ENCODE measurements at places on chromosomes 6 and 20.

DNA sequence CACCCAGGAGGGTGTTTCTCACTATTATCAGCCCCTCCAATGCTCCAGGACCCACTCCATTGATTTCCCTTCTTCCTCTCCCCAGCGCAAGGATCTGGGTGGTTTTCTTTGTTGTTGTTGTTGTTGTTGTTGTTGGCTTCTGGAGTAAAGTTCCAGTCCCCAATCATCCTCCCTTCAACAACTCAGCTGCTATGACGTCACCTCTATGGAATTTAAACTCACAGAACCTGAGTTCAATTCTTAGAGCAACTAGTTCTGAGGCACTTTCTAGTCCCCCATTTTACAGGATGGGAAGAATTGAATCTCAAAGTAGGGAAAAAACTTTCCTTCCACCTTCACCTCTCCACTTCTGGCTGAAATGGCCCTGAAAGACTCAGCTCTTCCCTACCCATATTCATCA, 9.7 kb upstream of the WFDC8 start:
- DNase-seq = no peak

- DNase-seq = no peak
Measured at GRCh38 chr20:25100914-25101313, 19.0 kb upstream of the VSX1 start.

DNA sequence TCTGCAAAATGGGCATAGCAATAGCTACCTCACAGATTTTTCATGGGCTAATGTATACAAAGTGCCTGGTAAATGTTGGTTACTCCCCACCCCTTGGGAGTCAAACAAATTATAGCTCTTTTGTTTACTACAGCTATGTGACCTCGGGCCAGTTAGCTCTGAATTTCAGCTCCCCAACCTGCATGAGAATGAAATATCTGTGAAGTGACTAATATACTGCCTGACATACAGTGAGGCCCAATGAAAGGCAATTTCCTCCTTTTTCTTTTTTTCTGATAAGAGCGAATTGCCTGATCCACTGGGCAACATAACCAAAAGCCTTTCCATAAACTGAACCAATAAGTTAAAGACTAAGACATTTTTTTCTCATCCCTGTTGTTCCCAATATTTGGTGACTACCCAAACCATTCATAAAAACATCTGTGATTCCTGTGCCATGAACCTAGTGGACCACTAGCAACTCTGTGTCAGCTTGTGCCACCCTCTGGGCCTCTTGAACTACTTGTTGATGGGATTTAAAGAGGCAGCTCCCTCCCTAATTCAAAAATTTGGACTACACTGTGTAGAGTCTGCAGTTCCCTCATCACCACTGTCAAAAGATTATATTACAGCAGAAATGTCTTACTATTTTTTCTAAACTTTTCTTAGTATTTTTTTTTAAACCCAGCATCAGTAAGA, 91.9 kb upstream of the TMEM30A start:
- DNase-seq = no peak

- no peak for DNase-seq
Measured at GRCh38 chr6:105774247-105774646, 311.9 kb upstream of the PRDM1 start.

DNA sequence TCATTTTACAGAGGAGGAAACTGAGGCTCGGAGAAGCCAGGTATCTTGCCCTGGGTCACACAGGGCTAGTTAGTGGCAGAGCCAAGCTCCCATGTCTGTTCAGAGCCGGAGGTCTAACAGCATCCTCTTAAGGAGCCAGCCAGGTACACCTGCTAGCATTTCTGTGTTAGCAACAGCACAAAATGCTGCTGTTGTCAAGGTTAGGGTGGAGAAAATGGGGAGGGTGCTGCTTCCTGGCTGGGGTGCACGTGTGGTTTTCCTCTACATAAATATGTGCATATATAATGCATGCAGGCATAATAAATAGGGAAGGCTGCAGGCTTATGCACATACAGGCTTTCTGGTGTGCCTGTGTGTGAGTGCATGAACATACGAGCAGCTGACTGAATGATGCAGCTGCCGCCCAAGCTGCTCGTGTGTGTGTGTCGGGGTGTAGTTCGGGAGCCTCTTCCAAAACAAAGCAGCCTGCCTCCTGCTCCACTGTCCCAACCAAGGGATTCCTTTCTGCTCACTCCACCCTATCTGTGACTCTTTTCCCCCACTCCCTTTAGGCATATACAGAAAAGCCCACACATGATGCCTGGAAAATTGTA, 86.6 kb downstream of the CD40 start:
- DNase-seq = no peak

GRCh38 chr6:112560651-112561050, 213.5 kb downstream of the RFPL4B start:
- DNase-seq = no peak

- no peak for DNase-seq
Measured at GRCh38 chr6:91155129-91155785, 568.4 kb upstream of the MAP3K7 start.

- DNase-seq = no peak
Measured at GRCh38 chr6:89689732-89690131, 51.2 kb upstream of the LYRM2 start.

DNA sequence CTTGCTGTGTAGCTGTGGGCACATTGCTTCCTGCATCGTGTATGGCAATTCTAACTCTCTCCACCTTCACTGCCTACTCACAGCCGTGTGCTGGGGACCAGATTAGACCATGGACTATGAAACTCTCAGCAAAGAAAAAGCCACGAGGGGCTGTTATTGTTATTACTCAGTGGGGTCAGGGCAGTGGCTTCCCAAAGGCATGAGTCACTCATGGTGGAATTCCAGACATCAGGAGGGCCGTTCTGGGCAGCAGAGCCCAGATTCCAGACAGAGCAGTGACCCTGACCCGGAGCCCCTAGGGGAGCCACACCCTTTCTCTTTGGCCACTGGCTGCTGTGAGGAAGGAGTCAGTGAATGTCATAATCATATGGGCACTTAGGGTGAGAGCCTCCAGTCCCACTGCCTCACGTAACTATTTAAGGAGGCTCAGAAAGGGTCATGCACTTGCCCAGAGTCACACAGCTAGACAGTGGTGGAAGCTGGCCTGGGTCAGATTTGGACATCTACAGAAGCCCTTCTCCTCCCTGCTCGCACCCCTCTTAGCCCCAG, 22.2 kb upstream of the CCN5 start:
- DNase-seq = no peak

DNA sequence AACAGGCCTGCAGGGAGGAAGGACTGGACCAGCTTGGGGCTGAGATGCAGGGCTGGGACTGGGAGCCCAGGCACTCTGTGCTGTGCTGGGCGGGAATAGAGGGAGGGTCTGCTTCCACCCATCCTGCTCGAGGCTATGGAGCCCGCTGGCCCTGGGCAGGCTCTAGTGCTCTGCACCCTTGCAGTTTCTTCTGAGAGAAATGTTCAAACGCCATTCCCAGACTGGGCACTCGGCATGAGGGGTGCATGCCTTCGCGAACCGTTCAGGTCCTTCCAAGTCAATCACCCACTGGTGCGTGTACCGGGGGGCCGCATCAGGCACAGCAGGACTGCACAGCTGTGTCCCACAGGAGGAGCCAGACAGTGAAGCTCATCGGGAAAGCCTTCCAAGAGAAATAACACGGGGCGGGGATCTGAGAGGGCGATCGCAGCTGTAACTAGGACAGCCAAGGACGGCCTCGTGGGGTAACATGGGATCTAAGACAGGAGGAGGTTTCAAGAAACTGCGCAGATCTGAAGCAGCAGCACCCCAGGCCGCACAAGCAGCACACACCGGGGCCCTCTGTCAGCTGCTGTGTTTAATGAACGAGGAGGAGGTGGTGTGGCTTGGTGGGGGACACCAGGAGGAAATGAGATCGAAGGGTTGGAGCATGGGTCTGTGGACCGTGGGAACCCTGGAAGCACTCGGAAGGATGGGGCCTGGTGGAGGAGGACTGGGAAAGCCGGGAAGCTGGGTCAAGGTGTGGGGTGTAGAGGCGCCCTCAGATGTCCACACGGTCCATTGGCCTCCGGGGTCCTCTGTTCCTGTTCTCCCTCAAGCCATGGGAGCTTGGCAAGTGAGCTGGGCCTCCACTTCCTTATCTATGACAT, 26.1 kb upstream of the PYGB start:
- no peak for DNase-seq

DNA sequence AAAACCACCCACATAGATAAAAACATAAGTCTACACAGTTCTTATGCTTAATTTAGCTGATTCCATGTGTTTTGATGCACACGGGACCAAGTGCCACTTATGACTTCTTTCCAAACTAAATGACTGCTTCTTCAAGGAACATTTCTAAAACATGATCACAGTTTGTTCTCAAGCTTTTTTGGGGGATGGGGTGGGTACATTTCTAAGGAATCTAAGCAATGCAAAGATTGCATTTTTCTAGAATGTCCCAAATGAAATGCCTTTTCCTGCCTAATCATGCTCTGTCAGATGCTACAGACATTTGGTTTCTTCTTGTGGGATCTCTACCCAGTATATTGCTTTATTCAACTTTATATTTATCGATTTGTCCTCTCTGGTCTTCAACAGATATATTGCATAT, 496.8 kb upstream of the JAG1 start:
- DNase-seq = no peak
